ENCODE measurements at places on chromosomes 7 and 10.

- DNase-seq: no peak
Observed at GRCh38 chr7:24854866-24855265, 97.6 kb upstream of the GSDME start.

GRCh38 chr7:29989257-29989995 lies at the start of gene SCRN1:
TSS of gene SCRN1 (minus strand) at chr7:29989801. CDS start at chr7:29969067, 20,734 bp downstream.
- DNase-seq: no peak

GRCh38 chr10:5546891-5547680 lies 22.3 kb downstream of the CALML3 start:
- no peak for DNase-seq

GRCh38 chr7:80134115-80134535 lies 506 bp upstream of the GNAI1 start:
- DNase-seq: no peak
